ENCODE measurements at places on chromosomes 7 and 10.

DNA sequence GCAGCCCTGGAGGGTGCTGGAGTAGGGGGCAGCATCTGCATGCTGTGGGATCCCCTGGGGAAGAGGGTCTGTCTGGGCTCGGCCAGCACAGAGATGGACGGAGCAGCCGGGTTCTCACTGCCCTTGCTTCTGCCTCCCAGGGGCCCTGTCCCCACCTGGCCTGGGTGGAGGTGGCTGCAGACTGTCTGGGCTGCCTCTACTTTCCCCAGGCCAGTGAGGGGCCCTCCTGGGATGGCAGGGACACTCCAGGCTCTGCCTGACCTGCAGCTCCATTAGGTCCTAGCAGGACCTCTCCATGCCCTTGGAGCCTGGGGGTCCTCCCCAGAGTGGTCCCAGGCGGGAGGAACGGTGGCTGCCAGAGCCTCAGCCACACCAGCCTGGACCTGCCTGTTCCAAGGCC, 63.7 kb downstream of the PWWP2B start:
- DNase-seq = no peak

- DNase-seq = no peak
These were observed 336.7 kb upstream of the NPVF start for GRCh38 chr7:25565002-25565401.

DNA sequence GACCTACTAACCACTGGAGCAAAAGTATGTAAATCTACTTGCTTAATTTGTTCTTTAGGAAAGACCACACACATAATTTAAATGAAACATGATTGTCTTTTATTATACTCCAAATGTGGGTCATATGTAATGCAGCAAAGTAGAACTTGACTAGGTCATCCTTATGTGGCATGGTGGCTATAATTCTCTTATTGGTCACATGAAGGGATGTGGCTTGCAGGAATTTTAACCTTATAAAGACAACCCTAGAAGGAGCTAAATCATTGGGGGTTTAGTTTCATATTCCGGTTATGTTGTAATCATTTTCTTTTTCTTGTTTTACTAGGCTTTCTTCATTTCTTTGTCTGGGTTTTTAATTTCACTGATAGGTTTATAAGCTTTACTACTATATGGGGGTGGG, 93.9 kb downstream of the SEPTIN7 start:
- DNase-seq = no peak

- DNase-seq = no peak
These were observed 25.9 kb downstream of the ABRAXAS2 start for GRCh38 chr10:124827474-124827873.

- DNase-seq = no peak
These were observed 47.3 kb downstream of the PROSER2 start for GRCh38 chr10:11870461-11870780.

GRCh38 chr10:121595806-121596688, 2.2 kb downstream of the FGFR2 start:
- no peak for DNase-seq

DNA sequence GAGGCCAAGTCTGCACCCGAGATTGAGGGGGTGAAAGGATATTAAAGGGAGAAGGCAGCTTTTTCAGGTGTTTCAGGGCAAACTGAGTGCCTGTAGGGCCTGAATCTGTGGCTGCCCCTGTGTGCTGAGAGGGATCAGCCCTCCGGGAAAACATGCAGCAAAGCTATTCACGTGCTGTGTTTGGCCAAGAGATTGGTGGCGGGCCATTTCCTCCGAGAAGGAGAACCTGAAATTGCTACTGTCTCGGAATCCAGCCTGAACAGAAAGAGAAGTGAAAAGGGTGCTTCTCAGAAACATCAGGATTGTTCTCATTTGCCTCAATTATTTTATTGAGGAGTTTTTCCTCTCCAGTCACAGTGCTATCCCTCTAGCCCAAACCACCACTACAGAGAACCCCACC, 16.0 kb downstream of the GIMAP5 start:
- DNase-seq = no peak

- no peak for DNase-seq
These were observed 1.9 kb upstream of the GPER1 start for GRCh38 chr7:1085910-1086421.

- DNase-seq = peak; percentile 35
These were observed 13.1 kb downstream of the RBP3 start for GRCh38 chr10:47361293-47361692.

DNA sequence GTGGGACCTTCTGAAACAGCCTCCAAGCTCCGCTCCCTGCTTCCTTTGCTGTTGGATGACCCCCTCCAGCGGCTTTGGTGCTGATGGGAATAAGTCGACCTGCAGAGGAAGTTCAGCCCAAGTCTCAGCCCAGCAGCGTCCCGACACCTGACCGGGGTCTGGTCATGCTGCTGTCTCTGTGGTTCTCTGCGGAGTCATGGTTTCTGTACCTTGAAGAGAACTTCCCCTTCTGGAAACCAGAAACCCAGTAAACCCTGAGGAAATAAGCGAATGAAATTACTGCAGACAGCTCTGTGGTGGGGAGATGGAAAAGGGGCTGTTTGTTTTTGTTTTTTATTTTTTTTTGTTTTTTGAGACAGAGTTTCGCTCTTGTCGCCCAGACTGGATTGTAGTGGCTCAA, 18.3 kb upstream of the ZNF12 start:
- DNase-seq = no peak

Data from activated T-cell treated with anti-CD3 and anti-CD28 coated beads, Interleukin-2, amount 50 U/mL, for 24 hours (primary cell).